ENCODE measurements at places on chromosomes 5 and 9.
A peak's percentile ranks its signal among the peaks of the same experiment; 100 is the strongest.

DNA sequence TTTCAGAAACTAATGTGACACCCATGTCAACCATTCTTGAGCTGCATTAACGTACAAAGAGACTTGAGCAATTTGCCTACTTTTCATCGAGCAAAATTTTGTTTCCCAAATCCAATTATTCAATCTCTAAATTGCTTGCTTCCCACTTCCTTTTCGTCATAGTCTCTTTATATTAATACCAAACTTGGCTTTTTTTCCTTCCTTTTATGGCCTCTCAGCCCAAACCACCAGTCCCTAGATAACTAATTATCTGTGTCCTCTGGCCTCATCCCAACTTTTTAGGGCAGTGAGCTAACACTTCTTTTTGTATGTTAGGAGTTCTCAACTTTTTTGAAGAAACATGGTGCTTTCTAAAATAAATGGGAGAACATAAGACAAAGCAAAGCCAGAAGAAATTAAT, 155.5 kb upstream of the S1PR3 start:
- no peak for DNase-seq

DNA sequence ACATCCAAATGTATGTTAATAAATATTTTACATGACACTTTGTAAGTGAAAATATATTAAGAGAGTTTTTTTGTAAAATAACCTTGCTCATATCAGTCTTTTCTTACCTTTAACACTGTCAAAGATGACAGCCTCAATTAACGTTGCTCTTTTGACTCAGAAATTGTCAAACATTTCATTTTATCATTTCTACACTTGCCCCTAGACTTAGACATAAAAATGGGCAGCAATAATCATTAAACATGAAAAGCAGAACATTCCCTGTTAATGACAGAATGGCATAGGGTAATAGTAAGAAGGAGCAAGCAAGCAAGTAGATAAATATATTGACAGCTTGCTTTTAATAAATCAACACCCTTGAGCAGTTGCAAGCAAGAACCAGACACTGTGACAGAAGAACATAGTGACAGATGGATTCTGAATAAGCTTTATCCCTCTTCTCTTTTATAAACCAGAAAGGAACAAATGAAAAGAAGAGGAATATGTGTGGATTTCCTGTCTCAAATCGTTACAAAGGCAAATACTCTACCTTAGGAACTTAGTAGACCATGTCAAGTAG, 796.0 kb upstream of the CHD1 start:
- no peak for DNase-seq

DNA sequence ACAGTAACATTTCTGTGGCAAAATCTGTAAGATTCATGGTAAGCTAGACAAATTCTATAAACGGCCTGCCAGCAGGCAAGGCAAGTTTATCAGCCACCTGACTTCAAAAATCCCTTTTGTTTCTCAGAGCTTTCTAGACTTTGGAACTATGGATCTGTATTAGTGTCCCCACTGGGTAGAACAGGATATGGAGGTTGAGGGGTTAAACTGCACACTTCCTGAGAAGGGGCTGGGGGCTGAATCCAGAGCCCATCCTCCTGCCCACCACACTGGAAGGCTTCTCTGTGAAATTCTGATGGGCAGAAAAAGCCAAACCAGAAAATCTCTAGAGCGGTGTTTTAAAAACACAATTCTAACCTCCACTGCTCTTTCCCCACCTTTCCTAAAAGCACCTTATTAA, 128.7 kb downstream of the ENTREP1 start:
- no peak for DNase-seq

- DNase-seq, result no peak
These were observed 142.3 kb upstream of the TLX3 start for GRCh38 chr5:171166766-171167165.

DNA sequence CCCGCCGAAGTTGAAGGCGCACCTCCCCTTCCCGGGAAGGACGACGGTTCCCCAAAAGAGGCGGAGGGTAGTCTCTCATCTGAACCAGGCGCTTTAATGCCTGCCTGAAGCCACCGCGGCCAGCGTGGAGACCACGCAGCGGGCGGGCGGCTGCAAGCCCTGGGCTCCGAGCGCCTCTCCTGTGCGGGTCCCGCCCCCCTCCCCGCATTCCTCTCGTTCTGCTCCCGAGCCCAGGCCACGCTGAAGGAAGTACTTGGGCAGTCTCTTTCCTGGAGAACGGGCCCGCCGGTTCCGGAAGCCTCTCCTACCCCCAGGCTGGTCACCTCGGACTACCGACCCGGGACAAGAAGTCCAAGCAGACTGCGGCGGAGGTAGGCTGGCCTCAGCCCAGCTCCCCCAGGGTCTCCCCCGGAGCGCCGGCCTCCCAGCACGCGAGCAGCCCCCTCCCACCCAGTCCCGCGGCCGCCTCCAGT, 571 bp downstream of the PPIC start:
- DNase-seq, result no peak

GRCh38 chr5:54329731-54330709, 19.6 kb upstream of the ARL15 start:
- DNase-seq, result no peak

- no peak for DNase-seq
These were observed 27.0 kb downstream of the MSX2 start for GRCh38 chr5:174751154-174752000.

DNA sequence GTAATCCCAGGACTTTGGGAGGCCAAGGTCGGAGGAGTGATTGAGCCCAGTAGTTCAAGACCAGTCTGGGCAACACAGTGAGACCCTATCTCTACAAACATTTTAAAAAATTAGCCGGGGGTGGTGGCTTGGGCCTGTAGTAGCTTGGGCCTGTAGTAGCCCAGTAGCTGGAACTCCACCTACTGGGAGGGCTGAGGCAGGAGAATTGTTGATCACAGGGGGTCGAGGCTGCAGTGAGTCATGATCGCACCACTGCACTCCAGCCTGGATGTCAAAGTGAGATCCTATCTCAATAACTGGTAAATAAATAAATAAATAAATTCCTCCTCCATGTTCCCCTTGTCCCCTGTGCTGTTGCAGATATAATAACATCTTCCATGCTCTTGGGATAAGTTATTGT, 14.3 kb downstream of the VCAN start:
- DNase-seq, result no peak

GRCh38 chr5:92749943-92750342, 831.1 kb downstream of the NR2F1-AS1 start:
- no peak for DNase-seq

DNA sequence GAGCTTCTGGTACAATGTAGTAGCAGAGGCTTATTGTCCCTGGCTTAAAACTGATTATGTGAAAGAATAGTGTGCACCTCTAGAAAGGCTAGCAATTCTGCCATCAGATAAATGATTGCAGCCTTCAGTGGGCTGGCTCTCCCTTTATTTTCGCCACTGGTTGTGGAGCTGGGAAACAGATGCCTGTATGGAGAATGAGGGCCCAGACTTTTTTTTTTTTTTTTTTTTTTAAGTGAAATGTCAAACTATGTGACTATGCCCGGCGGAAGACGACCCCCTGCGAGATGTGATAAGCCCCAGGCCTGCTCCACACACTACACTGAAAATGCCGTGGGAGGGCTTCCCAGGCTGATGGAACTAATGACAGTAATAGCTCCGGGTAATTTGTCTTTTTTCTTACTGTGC, 28.7 kb downstream of the ISL1 start:
- no peak for DNase-seq

DNA sequence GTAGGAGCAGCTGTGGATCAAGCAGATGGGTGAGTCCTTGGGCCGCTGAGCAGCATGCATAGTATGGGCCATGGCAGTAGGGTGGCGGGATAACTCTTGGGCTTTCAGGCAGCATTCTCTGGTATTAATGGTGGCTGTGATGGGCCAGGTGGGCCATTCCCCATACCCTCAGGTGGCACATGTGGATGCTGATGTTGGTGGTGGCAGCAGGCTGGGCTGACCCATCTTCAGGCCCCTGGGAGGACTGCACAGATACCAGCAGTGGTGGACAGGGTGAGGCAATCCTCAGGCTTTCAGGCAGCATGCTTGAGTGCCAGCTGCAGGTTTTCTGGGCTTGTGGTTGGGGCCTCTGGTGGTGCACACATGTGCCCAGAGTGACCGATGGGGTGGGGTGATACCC, 27.1 kb upstream of the C6 start:
- DNase-seq, result no peak

DNA sequence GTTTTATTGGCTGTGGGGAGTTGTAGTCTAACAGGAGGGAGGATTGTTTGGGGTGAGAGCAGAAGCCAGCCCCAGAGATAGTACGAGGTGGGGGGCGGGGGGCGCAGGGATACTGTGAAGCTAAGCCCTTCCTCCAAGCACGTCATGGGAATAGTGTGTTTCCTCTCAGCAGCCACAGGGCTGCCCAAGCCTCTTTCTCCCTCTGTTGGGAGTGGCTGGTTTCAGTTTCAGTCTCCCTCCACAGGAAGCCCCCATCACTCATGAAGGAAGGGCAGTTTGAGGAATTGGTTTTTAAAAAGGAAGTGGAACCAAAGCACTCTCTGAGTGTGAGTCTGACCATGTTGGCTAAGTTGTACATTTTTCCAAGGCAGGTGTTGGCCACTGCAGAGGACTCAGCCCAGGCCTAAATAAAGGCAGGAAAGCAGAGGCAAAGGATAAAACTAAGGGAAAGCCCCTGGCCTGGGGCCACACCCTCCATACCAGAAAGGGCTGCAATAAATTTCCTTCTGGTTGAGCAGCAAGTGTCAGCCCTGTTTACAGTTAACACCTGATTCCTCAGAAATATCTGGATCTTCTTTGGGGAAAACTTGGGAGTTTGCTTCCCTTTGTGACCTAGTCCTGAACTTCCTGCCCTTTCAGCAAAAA, 3.2 kb downstream of the RAB24 start:
- DNase-seq, result peak; percentile 74

GRCh38 chr5:141654298-141654697, 3.1 kb upstream of the FCHSD1 start:
- DNase-seq, result no peak

DNA sequence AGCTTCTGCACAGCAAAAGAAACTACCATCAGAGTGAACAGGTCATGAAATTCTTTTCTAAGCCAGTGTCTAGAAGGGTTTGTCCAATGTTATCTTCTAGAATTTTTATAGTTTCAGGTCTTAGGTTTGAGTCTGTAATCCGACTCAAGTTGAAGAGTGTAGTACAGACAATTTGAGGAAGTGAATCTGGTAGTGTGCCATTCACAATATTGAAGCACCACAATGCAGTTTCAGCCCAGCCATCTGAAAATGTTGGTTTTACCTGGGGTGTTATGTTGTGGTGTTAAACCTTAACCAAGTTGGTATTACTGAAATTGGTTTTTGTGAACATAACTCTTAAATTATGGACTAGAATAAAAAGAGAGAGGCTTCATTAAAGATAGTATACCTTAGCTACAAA, 77.2 kb downstream of the ADAMTS16 start:
- DNase-seq, result no peak

GRCh38 chr5:84403773-84404172, 19.1 kb upstream of the EDIL3 start:
- no peak for DNase-seq

- peak; percentile 58 for DNase-seq
These were observed 30.0 kb downstream of the DNAJC21 start for GRCh38 chr5:34959323-34959722.

GRCh38 chr9:100281676-100282387, 70.9 kb downstream of the TEX10 start:
- DNase-seq, result no peak

DNA sequence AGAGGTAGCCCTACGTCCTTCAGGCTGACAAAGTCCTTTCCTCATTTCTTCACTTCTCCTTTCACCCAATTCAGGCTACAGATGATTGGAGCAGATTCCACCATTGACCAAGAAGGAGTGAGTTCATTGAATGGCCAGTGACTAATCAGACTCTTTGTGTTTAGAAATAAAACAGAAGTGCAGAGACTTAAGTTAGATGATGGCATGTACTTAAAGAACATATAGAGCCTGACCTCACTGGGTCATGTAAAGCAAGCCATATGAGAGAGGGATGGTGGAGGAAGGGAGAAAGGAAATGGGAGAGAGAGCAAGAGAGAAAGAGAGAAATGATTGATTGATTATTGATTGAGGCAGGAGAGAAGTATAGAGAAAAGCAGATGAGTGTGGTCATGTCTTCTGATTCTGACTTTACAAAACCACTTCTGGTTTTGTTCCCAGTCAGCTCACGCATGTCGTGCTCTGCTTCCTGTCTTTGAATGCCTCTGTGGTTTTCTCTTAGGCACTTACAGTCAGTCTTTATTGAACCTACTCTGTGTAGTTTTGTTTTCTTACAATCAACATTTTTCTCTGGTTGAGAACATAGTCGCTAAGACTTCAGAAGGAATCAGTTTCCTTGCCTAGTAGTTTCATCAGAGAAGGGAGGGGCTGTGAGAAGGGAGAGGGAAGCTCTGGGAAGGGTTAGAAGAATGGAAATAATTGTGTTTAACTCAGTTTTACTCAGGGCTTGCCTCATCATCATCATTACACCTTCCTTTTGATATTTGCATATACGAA, 149.2 kb upstream of the KLF9 start:
- peak; percentile 91 for DNase-seq

- DNase-seq, result no peak
These were observed 23.3 kb upstream of the CPLANE1 start for GRCh38 chr5:37272511-37272910.

- DNase-seq, result no peak
These were observed 14.7 kb downstream of the TRMO start for GRCh38 chr9:97907632-97908031.

DNA sequence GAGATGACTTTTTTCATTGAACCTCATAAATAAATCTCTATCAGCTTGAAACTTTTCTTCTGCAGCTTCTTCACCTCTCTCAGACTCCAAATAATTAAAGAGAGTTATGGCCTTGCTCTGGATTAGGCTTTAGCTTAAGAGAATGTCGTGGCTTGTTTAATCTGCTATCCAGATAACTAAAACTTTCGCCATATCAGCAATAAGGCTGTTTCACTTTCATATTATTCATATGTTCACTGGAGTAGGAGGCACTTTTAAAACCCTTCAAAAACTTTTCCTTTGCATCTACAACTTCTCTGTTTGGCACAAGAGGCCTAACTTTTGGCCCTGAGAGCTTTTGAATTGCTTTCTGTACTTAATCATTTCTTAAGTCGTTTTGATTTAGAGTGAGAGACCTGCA, 386.9 kb upstream of the FAM174A start:
- no peak for DNase-seq

DNA sequence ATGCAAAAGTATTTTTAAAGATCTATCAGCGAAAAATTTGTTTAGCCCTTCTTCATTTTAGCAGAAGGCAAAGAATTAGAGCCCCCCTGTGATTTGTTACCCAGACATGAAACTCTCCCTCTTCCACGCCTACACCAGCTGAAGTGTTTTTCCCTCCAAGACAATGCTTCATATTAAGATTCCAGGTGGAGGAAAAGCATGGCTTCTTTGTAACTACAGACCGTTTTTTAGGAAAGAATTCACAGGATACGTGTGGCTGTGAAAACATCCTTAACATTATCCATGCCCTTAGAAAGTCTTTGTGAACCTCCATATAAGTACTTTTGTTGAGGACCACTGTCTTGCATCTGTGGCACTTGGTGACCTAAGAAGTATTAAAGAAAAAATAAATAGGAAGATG, 121.8 kb upstream of the MTAP start:
- DNase-seq, result no peak

- peak; percentile 4 for DNase-seq
These were observed 69.3 kb downstream of the KIAA1958 start for GRCh38 chr9:112555844-112556482.

GRCh38 chr5:96943799-96944198, 7.9 kb downstream of the LNPEP start:
- DNase-seq, result no peak
